ENCODE measurements at places on chromosomes 2 and 18.

DNA sequence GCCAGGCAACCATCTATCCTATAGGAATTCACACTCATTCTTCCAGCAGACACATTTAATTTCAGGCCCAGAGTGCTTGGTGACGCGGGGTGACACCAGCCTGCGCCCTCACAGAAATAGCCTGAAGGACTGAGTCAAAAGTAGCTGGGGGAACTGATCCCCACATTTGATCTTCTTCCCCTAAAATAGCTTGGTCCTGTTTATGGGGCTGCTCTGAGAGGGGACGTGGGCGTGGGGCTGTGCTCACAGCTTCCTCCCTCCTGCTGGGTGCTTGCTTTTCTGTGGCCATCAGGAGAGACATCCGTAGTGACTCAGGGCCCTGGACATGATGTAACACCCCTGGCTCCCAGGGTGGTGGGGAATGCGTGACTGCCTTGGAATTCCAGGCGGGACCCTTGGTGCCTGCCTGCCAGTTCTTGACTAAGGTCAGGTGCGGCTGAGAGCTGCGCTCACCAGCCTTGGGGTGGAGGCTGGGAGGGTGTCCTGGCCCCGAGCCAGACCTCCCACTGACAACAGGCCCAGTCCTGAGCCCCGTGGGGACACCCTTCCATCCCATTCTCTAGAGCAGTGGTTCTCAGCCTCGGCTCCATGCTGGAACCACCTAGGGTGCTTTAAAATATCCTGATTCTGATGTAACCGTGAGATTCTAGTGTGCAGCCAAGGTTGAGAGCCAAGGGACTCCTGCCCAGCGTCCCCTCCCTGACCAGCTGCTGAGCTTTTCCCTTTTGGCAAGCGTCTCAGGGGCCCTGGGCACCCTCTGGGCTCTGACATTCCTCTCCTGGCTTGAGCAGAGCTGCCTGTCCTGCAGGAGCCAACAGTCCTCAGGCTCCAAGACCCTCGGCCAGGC, 47.4 kb upstream of the SMAD7 start:
- DNase-seq = no peak

GRCh38 chr2:223494942-223495341, 107.2 kb downstream of the SCG2 start:
- no peak for DNase-seq

DNA sequence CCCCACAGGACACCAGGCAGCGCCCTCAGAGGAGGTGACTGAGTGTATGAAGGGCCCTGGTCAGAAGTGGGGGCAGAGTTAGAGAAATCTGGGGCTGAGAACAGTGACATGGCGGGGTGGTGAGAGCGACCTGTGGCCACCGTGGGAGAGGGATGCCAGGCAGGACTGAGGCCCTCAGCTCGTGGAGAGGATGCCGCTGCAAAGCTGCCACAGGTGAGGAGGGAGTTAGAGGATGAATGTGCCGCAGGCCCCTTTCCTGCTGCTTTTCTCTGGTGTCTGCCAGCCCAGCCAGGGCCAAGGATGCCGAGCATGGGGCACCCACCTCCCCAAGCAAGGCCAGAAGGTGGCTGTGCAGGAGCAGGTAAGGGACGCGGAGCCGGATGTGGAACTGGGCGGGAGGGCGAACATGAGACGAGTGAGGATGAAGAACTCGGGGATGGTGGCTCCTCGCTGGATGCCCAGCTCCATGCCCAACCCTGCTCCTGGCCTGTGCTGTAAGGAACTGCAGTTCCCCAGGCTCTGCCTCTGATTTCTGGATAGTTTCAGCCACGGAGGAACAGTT, 269.2 kb upstream of the HDAC4 start:
- no peak for DNase-seq

GRCh38 chr18:76547296-76547695, 52.3 kb upstream of the ZNF516 start:
- DNase-seq = no peak

DNA sequence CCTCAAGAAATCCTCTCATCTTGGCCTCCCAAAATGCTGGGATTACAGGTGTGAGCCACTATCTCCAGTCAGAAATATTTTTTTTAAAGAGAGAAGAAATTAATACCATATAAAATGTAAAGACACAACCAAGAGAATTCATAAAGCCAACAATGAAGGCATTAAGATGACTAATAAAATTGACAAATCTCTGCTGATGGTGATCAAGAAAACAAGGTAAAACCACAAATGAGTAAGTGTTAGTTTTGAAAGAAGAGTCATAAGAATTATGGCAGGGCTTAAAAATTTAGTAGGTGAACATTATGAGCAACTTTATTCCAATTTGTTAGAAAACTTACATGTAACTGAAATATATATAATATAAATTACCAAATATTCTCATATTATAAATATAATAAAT, 752.8 kb upstream of the CELF4 start:
- no peak for DNase-seq

DNA sequence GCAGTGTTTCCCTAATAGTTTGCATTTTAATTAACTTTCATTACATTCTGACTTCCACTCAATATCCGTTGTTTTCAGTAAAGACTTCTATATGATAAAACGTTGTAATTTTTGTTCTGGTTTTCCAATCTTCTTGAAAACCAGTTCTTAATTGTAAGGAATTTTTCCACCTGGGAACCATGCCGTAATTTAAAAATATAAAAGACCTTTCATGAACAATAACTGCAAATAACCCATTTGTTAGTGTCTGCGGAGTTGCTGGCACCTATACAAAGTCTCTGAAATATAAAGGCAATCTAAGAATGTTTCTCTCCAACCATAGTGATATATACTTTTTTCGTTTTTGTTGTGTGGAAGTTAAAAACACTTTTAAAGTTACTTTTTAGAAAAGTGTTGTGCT, 7.7 kb upstream of the SATB2 start:
- DNase-seq = no peak

DNA sequence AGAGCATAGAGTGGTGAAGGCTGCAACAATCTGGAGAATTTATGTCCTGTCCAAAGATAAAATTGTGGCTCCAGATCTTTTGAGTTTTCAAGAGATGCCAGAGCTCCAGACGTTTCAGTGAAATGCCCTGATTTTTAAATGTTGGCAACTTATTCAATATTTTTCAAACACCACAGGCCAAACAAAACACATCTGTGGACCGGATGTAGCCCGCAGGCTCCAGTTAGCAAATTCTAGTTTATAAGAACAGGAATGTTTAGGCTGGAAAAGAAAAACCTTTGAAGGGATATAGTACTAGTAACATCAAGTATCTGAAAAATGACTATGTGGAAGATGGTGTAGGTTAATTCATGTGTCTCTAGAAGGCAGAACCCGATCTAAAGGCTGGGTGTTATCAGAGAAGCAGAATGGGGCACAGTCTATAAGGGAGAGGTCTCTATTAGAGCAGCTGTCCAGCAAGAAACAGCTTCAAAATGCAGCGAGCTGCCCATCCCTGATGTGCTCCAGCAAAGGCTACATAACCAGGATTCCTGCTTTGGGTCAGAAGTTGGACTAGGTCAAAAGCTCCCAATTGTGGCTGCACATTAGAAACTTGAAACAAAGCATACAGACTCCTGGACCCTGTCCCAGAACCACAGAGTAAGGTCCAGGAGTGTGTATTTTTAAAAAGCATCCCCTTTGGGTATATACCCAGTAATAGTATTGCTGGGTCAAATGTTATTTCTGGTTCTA, 105.9 kb downstream of the ANKRD44 start:
- no peak for DNase-seq

DNA sequence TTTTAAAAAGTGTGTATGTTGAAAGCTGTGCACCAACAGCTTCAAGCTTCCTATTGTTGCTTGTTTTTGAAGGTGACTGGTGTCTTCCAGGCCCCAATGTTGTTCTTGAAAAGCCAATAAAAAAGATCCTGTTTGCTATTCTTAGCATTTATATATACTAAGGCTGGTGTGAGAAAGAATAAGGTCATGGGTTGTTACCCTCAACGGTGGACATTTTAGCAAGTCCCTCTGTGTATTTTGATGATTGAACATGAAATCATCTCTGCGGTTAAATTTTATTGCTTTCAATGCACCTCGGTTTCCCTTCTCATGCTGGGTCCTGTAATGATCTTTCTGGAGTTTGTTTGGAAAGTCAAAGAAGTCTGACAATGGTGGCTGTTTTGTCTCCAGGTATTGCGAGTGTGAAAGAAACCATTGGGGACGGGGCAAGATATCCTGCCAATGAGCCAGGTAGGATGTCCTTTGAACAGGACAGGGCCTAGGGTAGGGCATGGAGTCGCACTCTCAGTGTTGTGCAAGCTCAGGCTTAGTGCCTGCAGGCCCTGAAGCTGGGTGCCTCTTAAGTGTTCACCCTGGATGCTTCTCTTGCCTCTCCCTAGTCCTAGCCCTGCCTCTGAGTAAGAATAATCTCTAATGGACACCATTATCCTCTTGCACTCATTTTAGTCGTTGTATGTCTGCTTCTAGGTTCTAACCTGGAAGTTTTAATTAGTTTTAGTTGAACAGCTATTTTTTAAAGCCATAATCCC, 16.0 kb upstream of the KLF7 start:
- DNase-seq = no peak

DNA sequence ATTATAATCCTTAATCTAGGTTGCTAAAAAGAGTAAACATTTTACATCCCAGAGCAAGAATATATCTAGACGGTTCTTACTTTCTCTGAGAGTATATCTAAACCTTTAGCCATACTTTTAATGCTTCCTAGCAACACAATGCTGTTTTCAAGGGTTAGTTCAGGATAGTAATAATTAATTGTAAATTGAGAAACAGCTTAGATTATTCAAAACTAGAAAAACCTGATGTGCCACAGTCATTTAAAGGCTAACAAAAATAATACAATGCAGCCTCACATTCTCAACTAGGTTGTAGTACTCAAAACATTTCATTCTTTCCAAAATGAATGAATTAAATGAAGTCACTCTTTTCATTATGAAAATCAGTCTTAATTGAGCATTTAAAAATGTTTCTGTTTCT, 103.2 kb upstream of the OTX1 start:
- DNase-seq = no peak

DNA sequence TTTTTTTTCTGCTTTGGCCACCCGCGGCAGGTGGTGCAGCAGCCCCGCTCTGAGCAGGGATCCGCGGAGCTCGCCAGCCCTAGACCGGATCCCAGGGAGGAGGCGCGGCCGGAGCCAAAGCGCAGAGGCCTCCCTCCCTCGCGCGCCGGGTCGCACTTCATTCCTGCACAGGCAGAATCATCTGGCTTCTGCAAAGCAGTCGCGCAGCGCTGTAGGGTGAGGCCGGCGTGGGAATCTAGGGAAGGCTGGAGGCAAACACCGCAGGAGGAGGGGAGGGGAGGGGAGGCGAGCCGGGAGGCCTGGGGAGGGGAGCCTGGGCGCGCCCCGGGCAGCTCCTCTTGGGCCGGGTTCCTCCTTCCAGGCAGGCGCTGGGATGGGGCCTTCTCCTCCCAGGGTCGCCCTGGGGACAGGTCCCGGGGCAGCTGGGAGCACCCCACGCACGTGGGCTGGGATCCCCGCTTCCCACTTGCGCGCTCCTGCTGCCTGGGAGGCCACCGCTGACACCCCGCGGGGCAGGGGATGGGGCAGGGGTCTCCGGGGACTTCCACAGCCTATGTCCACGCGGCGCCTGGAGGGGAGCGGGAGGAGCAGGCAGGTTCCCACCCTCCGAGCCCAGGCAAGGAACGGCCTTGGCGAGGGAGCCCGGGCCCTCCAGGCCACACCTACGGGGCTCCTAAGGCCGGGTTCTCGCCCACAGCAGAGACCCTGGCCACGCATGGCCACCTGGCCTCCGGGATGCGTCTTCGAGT, 45.0 kb downstream of the MBP start:
- no peak for DNase-seq

GRCh38 chr2:75870651-75871137, 160.0 kb upstream of the GCFC2 start:
- no peak for DNase-seq

- peak; percentile 27 for DNase-seq
Measured at GRCh38 chr2:232838406-232838874, 31.6 kb upstream of the SNORC start.

GRCh38 chr2:16656784-16657391, 8.7 kb downstream of the CYRIA start:
- no peak for DNase-seq

GRCh38 chr2:203490391-203490790, 44.7 kb downstream of the RAPH1 start:
- no peak for DNase-seq

GRCh38 chr2:73746015-73746876, 9.1 kb upstream of the TPRKB start:
- no peak for DNase-seq

GRCh38 chr2:37570773-37571586, 100.5 kb downstream of the CDC42EP3 start:
- DNase-seq = no peak

GRCh38 chr2:152183401-152184073, 8.0 kb upstream of the STAM2 start:
- DNase-seq = no peak

DNA sequence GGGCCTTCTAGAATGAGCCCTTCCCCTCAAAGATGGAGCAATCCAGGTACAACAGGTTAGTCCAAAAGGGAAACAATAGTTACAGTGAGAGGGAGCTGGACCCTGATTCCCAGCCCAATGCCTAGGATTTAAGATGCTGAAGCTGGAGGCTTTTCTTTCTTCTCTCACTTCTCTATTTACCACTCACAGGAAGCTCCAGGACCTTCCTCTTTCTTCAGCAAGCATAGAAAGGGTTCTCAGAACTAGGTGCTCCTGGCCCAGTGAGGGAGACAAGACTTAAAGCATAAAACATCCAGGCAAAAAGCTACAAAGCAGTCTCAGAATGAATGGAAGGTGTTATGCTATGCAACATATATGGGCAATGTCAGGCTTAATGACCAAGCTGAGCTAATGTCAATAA, 279.0 kb downstream of the SRBD1 start:
- DNase-seq = no peak

- DNase-seq = no peak
Measured at GRCh38 chr18:55794288-55795052, 206.5 kb upstream of the TCF4 start.

DNA sequence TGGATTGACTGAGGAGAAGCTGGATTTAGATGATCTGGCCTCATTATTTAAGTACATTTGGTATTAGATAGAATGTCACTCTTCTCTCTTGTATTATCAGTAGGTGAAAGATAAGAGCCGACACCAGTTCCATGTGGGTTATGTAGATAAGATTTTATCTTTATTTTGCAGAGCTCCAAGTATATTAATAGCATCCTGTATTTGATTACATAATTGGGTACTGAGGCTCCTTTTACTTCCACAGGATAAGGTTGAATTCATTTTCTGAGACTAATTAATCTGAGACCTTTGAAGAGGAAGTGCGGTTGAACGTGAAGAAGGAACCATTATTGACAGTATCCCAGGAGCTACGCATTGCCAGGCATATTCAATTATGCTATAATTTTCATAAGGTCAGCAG, 32.8 kb upstream of the CD226 start:
- DNase-seq = no peak

- no peak for DNase-seq
Measured at GRCh38 chr2:16152071-16152927, 211.9 kb downstream of the MYCN start.

- DNase-seq = no peak
Measured at GRCh38 chr2:66553370-66553769, 118.4 kb downstream of the MEIS1 start.

- DNase-seq = no peak
Measured at GRCh38 chr2:6443061-6443823, 422.5 kb downstream of the CMPK2 start.
